ENCODE measurements at places on chromosomes 1 and 21.

GRCh38 chr1:3772027-3772714 lies 378 bp upstream of the SMIM1 start:
- DNase-seq = no peak

GRCh38 chr1:223323491-223324484 lies 40.2 kb downstream of the SUSD4 start:
- DNase-seq = no peak

DNA sequence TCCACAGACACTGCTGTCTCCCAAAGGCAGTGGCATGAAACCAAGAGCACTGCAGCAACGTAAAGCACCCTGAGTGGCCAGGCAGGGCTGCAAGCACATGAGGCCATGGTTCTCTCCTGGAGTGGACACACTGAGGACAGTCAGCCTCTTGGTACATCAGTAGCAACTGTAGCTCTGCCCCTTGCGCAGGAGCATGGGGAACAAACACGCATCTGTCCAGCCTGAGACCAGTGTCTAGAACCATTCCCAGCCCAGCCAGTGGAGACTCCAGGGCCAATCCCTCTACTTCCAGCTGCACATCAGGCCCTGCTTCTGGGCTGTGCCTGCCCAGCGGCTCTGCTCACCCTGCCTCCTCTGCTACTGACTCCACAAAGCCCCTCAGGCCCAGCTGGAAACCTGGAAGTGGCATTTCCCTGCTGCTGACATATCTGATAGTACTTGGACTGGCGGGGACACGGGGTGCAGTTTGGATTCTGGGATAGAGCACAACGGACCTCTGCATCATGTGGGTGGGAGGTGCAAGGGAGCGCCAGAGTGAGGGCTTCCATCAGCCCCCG lies 49.0 kb downstream of the TOR1AIP2 start:
- no peak for DNase-seq

DNA sequence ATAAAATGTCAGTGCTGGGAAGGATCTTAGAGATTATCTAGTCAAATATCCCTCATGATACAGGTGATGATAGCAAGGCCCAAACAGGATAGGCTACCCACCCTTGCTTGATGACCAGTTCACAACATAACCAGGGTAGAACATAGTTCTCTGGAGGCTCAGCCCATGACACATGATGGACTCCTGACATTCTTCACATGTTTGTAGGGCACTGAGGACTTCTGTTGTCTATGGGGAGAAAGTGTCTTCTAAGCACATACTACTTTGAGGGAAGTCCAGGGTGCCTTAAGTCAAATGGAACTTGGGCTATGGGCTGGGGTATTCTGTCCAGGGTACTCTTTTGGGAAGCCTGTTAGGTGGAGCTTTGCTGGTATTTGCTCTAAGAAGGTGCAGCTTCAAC lies 148.9 kb downstream of the GLUL start:
- no peak for DNase-seq
